ENCODE measurements at places on chromosomes 4 and X.

- DNase-seq, result no peak
Observed at GRCh38 chr4:118845552-118846050, 9.7 kb upstream of the SEC24D start.

DNA sequence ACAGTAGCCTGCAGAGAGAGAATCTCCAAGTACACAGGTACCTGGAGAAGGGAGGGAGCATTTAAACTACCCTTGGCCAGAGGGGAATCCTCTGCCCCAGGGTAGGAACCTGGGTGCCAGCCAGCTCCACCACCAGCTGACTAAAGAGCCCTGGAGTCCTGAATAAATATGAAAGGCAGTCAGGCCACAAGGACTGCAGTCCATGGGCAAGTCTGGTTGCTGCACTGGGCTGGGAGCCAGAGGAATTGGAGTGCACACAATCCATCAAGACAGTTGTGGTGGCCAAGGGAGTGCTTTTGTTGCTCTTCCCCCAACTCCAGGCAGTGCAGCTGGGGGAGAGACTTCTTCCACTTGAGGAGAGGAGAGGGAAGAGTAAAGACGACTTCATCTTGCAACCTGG is 172.5 kb downstream of the HNRNPD start:
- no peak for DNase-seq

- no peak for DNase-seq
Observed at GRCh38 chr4:56651056-56651350, 30.1 kb downstream of the HOPX start.

DNA sequence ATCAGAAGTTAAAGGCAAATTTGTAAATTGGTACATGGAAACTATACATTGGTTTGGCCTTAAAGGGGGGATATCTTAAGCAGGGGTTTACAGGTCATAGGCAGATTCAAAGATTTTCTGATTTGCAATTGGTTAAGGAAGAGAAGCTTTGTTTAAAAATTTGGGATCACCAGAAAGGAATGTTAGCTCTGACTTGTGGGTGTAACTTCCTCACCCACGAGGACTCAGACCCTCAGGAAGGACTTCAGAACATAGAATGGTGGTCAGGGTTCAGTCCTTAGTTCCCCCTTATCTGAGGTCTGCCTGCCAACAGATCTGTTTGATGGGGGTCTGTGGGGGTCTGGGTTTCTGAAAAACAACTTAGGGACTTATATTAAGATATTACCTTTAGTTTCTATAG is 427.4 kb upstream of the DIPK2B start:
- DNase-seq, result no peak

DNA sequence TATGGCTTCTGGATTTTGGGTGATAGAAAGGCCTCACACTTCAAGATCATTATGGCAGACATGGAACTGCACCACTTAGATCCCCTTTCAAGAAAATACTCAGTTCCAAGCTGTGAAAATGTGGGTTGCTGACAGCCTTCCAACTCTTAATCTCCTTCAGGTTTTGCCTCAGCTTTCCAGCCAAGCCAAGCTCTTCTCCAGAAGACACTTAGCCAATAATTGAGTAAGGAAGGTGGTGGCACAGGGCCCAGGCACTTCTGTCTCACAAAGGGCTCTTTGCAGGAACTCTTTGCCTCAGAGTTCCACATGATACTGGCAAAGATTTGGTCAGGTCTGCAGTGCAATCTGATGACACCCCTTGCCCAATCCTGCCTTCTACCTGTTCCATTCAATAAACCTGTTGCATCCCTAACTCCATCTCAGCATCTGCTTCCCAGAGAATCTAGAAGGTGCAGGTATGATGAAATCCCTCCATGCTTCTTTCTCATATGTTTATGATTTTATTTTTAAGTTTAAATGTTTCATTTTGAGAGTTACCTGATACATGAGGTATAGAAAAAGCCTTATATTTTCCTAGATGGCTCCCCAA is 30.6 kb downstream of the ANXA5 start:
- DNase-seq, result no peak

GRCh38 chr4:59945277-59945676 is 1254.8 kb upstream of the ADGRL3 start:
- no peak for DNase-seq

- no peak for DNase-seq
Observed at GRCh38 chr4:166594326-166594946, 639.9 kb downstream of the SPOCK3 start.

- DNase-seq, result no peak
Observed at GRCh38 chrX:41750716-41751115, 26.7 kb downstream of the GPR82 start.

DNA sequence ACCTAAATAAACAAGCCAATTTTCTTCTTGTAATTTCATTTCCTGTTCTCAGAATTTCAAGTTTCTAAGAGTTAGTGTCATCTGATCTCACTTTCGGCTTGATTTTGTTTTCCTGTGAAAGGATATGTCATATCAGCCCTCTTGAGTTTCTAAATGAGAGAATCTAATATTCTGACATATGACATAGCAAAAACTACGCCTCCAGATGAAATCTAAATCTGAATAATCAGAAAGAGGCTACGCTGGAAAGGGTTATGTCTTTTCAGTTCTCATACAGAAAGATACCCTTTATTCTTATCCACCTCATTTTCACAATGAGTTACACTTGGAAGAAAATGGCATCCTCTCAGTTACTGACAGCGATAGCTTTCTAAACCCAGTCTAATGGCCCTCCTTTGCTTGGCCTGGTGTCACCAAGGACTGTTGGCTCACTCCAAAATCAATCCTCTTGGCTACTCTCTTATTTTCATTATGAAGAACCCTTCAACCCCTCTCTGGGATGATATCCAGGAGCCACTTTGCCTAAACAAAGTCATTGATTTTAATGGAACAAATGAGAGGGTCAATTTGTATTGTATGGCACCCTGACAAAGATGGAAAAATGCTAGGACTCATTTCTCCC is 65.6 kb downstream of the ASB9 start:
- DNase-seq, result no peak

DNA sequence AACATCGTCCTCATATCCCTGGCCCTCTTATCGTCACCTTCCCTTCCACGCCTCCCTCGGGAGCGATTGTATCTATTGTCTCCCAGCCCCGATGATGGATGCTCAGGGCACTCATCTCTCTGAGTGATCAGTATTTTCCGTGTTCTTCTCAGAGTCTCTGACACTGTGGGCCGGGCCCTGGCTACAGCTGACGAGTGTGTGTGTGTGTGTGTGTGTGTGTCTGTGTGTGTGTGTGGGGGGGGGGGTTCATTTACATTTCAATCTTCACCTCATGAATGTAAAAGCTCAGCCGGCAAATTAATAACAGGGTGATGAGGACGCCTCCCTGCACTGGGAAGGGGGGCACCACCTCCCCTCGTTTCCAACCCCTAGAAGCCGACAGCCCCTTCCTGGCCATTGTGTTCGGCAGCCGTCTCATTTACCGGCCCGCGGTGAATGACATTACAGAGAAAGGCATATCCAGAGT is 159.5 kb downstream of the SHOX start:
- no peak for DNase-seq

- no peak for DNase-seq
Observed at GRCh38 chr4:36551697-36552214, 270.3 kb downstream of the DTHD1 start.

DNA sequence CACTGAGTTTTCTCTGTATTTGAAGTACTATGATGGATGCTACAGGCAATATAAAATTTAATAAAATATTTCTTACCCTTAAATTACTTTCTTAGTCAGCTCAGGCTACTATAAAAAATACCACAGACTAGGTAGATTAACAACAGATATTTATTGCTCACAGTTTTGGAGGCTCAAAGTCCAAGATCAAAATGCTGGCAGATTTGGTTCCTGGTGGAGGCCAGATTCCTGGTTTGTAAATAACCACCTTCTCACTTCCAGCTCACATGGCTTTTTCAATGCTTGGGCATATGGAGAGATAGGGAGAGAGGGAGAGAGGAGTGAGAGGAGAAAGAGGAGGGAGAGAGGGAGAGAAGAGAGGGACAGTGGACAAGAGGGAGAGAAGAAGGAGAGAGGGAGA is 24.5 kb upstream of the PACRGL start:
- DNase-seq, result no peak

GRCh38 chr4:28287831-28288233 is 1427.2 kb downstream of the STIM2 start:
- no peak for DNase-seq

DNA sequence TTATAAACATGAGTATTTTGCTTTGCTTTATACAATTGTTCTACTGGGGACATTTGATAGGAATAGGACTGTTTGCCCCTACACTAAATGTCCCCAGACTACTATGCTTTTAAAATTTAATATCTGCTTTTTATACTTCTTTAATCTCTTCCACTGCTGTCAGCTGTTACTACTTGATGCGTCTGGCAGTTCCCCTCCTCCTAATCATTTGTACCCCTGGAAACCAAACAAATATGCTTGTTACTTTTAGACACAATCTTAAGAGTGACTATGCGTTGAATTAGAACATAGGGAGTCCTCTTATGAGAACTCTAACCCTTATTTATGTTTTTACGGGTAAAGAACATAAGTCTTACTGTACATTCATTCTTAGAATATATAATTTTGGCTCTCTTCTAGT is 145.7 kb downstream of the EDA start:
- DNase-seq, result no peak

GRCh38 chr4:120990246-120990645 is 67.7 kb upstream of the PRDM5 start:
- DNase-seq, result no peak

DNA sequence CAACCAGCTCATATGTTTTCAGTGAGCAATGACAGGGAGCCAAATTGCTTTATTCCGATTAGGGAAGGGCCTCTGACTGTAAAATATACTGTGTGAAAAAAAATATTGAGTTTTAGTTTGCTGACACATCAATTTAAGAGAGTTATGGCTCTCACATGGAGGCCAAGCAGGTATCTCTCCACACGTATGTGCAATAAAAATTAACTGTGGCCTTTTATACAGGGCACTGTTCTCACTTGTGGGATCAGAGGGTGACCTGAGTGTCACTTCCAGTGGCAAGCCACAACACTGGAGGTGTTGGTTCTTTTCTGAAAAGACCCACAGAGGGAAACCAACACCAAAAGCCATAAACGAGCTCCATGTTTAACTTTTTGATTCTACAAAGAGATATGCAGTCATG is 462.8 kb downstream of the MID1IP1 start:
- no peak for DNase-seq

- DNase-seq, result no peak
Observed at GRCh38 chr4:119647558-119647957, 19.0 kb upstream of the PDE5A start.

- DNase-seq, result no peak
Observed at GRCh38 chr4:173223743-173224142, 55.1 kb downstream of the GALNT7 start.

GRCh38 chr4:95086551-95086950 is 328.8 kb downstream of the BMPR1B start:
- no peak for DNase-seq

DNA sequence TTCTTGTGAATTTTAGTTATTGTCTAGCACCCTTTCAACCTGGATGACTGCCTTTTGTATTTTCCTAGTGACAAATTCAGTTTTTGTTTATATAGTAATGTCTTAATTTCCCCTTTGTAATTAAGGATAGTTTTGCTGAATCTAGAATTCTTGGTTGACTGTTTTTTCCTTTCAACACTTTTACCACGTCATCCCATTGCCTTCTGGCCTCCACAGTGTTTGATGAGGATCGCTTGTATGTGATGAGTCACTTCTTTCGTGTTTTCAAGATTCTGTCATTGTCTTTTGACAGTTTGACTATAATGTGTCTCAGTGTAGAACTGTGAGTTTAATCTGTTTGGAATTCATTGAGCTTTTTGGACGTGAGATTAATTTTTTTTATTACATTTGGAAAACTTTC is 30.1 kb downstream of the KDM6A start:
- no peak for DNase-seq

GRCh38 chr4:184150102-184150839 is 67.4 kb downstream of the ENPP6 start:
- DNase-seq, result no peak

DNA sequence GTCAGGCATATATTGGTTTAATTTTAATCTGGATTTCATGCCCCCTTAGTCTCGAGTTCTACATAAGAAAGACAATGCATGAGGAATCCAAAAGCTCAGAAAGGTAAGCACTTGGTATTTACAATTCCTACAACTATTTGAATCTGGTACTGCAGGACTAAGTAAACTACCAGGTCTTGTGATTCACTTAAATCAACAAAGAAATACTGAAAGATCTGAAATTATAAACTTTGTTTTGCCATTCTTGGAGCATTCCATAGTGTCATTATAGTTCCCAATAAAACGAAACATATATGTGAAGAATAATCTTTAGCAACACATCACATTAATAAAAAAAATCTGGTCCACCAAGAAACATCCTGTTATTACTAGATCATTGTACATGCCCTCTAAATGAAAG is 482.3 kb downstream of the ANKRD50 start:
- no peak for DNase-seq

DNA sequence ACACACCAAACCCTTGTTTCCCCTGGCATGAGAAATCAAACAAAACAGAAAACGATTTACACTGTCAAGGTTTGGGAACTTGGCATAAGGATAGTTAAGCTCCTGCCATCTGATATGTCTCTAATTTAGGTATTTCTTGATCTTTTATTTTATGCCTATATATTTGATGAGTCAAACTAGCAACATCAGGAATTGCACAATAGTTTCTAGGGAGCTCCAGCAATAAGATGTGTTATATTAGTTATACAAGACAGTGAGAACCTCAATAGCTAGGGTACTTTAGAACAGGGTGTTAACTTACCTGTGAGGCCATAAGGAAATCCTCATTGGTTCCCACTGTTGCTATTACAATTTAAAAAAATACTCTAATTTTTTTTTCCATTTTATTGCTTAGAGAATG is 474.2 kb downstream of the GBA3 start:
- DNase-seq, result no peak

- no peak for DNase-seq
Observed at GRCh38 chrX:42748067-42748850, 29.7 kb downstream of the PPP1R2C start.

- no peak for DNase-seq
Observed at GRCh38 chr4:11831739-11832138, 403.0 kb upstream of the HS3ST1 start.
